ENCODE measurements at places on chromosomes 3 and 15.

GRCh38 chr3:12870942-12871341 is 29.6 kb upstream of the RPL32 start:
- DNase-seq, result no peak

DNA sequence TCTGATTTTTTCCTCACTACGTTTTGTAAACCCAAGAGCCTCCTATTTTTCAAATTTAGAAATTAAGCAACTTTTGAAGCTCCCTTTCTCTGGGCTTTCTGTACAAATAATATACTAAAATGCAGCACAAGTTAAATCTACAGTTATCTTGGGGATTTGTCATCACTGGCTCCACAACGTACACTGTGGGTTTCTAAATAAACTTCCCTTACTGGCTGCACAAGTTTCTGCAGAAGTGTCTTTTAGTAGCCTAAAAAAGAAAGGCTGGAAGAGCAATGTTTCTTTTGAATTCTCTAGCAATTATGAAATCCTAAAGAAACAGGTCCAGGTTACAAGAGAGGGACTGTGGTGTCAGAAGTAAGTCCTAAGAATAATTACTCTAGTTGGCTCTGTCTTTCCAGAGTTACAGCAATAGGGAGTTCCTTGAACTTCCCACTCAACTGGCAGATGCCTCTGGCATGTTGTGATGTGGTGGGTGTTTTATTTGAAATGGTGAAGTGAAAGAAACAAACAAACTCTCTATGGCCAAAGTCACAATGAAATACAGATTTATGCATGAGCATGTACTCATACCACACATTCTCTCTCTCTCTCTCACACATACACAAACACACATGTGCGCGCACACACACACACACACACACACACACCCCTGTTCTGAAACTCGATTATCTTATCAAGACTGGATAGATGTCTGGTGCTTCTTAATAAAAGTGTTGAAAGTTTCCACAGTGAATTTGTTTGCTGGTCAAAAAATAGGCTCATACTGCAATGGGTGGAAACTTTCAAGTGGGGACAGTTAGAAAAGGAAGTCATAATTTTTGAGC is 198.2 kb downstream of the SSR3 start:
- no peak for DNase-seq

- no peak for DNase-seq
Observed at GRCh38 chr3:188700501-188700900, 471.3 kb upstream of the TPRG1 start.

- peak; percentile 35 for DNase-seq
Observed at GRCh38 chr3:146469150-146470017, at the start of gene PLSCR2. Gene PLSCR2 (minus strand): TSS chr3:146469561. CDS start chr3:146459904, 9,657 bp downstream.

GRCh38 chr15:40320931-40321371 is 2.5 kb upstream of the INAFM2 start:
- no peak for DNase-seq

GRCh38 chr15:71951134-71951533 is 140.8 kb downstream of the NR2E3 start:
- no peak for DNase-seq

DNA sequence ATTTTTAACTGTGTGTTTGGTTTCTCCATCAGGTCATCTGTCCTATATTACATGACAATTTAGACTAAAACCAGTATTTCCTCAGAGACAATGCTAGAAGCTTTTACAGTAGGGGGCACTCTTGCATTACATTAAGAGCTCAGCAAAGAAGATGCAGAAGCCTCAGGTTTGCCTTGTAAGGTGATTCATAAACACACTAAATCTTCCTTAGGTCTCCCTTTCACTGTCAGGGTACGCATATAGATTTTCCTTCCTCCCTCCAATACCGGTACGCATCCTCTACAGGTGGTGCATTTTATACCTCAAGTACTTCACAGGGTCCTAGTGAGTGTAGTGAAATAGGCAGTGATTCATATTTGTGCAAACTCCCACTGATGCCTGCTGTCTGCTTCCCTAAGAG is 46.5 kb downstream of the CD86 start:
- no peak for DNase-seq

DNA sequence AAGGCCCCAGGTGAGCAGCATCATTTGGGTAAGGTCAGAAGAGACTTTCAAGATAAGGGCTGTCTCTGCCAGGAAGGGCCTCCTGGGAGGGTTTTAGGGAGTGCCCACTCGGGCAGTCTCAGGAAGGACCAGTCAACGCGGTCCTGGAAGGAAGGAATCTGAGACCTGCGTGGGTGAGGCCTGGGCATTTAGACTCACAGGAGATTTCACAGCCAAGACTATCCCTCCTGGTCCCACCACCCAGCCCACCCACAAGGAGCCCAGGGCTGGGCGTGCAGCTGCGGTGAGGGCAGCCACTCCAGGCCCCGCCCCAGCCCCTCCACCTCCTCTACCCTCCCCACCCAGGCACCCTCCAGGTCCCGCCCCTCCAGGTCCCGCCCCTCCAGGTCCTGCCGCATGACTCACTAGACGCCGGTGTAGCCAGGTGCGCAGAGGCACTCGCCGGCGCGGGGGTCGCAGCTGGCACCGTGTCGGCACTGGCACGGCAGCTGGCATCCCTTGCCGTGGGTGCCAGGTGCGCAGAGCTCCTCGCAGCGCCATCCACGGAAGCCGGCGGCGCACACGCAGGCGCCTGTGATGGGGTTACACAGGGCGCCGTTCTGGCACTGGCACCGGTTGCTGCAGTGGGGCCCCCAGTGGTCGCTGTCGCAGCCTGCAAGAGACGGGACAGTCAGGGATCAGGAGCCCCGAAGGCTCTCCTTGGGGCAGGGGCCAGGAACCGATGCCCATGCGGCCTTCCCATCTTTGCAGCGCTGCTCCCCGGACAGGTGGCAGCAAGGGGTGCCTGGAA is 112.7 kb downstream of the RAB11A start:
- peak; percentile 54 for DNase-seq

- DNase-seq, result no peak
Observed at GRCh38 chr3:403826-404225, 207.3 kb downstream of the CHL1 start.

DNA sequence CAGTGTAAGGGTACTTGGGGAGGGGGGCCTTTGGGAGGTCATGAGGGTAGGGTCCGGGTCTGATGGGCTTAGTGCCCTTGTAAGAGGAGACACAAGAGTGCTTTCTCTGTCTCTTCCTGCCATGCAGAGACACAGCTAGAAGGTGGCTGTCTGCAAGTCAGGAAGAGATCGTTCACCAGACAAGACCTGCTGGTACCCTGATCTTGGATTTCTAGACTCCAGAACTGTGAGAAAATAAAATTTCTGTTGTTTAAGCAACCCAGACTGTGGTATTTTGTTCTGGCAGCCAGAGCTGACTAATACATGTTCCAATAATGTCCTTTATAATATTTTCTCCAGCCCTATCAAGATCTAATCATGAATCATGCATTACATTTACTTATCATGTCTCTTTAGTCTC is 130.0 kb upstream of the VEPH1 start:
- no peak for DNase-seq

GRCh38 chr3:154015307-154015706 is 105.9 kb upstream of the ARHGEF26 start:
- no peak for DNase-seq

GRCh38 chr15:90619939-90620338 is 90.2 kb downstream of the CRTC3 start:
- DNase-seq, result no peak

DNA sequence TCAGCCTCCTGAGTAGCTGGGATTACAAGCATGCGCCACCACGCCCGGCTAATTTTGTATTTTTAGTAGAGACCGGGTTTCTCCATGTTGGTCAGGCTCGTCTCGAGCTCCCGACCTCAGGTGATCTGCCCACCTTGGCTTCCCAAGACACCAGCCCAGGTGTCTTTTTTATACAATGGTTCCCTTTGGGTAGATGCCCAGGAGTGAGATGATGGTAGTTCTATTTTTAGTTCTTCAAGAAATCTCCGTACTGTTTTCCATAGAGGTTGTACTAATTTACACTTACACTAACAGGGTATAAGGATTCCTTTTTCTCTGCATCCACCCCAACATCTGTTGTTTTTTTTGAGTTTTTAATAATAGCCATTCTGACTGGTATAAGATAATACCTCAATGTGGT is 94.3 kb downstream of the IGF2BP2 start:
- no peak for DNase-seq

DNA sequence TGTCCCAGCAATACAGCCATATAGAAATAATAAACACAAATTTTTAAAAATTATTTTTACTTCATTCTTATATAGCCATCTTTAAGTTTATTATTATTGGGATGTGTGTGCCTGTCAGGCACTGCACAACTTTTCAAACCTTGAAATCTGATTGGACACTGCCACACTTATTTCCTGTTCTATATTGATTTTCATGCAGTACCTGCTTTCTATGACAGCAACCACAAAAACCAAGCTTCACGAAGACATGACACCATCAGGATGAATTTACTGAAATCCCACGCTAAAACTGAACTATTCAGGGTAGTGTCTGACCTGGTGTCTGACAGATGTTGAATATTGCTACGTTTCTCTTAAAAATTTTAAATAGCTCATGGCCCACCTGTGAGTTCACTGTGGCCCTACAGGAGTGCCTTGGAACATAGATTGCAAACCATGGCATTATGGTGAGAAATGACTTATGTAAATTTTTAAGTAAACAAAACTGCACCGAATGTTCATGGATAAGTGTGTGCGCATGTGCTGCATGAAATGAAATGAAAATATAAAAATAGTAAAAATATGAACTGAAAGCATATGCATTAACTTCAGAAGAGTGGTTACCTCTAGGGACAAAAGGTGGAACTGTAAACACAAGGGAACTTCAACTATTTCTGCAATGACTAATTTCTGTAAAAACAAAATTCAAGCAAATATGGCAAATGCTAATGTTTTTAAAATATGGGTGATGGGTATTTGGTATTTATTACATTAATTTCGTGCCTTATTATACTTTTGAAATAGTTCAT is 152.3 kb downstream of the ZBTB20 start:
- no peak for DNase-seq

DNA sequence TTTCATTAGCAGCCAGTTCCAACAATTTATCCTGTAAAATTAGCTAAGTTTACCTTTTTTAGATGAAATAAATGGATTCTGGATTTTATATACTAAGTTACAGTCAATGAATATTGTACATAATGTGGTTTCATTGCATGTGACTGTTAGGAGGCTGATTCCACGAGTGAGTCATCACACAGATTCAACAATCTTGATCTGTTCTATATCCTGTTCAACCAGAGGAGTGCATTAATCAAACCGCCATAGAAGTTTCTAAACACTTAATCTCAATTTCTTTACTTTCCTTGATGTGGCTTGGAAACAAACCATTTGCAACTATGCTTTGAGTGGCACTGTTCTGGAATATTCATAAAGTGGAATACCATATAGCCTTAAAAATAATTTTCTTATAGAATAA is 15.3 kb downstream of the DNAJC13 start:
- no peak for DNase-seq

GRCh38 chr3:45682311-45682710 is 6.9 kb upstream of the SACM1L start:
- DNase-seq, result no peak

DNA sequence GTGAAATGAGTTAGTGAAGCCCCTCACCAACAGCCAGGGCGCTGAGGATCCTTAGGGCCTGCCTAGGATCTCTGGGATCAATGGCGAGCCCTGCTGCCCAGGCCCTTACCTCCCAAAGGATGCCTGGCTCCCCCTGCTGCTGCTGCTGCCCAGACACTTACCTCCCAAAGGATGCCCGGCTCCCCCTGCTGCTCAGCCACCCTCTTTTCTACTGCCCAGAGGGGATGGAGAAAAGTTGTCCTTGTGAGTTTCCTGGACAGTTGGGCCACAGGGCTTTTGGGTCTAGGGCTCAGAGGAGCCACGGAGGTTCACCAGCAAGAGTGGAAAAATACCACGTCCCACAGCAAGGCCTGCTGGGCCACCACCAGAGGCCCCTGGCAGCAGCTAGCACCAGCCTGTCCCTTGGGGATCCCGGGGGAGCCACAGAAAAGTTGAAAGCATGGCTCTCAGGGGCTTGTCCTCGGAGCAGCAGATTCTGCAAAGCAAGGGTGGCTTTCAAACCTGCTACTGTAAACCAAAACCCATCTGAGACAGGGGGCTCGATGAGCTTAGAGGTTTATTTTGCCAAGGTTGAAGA is 59.4 kb downstream of the SLC6A6 start:
- no peak for DNase-seq

- DNase-seq, result no peak
Observed at GRCh38 chr3:186385856-186386602, 24.0 kb upstream of the DGKG start.

GRCh38 chr3:148379763-148380382 is 317.8 kb upstream of the AGTR1 start:
- no peak for DNase-seq

GRCh38 chr15:98442379-98442833 is 205.9 kb upstream of the IGF1R start:
- peak; percentile 9 for DNase-seq

DNA sequence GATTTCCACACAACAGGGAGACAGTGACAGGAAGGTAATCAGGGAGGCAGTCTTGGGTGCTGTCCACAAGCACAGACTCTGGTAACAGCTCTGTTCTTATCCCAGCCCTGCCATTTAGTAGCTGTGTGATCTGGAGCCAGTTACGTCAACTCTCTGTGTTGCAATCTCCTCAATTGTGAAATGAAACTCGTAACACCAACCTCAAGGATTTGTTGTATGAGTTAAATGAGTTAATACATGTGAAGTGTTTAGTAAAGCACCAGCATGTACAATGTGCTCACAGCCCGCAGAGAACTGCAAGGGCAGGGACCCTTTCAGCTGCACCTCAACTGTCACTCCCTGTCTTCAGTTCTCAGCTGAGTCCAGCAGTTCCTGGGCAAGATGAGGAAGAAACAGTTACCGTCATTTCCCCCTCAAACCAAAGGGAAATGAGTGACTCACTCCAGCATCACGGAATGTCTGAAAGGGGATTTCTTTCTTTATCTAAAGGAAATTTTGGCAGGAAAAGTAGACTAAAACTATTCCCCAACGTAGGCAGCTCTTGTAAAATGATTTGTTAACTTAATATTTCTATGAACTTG is 39.9 kb upstream of the MB21D2 start:
- no peak for DNase-seq

- no peak for DNase-seq
Observed at GRCh38 chr3:70276901-70277300, 35.5 kb downstream of the MDFIC2 start.

GRCh38 chr15:78174401-78174800 is 25.2 kb downstream of the IDH3A start:
- DNase-seq, result no peak

Measured in stimulated activated CD8-positive, alpha-beta memory T cell treated with anti-CD3 and anti-CD28 coated beads, Interleukin-4, amount 100 ng/mL, for 1 hour (primary cell).